Activated CD4-positive, alpha-beta memory T cell treated with anti-CD3 and anti-CD28 coated beads for 36 hours (primary cell): ENCODE measurements at places on chromosomes 16 and 17. TPM values are rescaled to one million over a fixed set of nuclear protein-coding genes. Genes with fewer than 3 reads are reported as not detected.

Gene TBC1D3C
- total RNA-seq = 0.21 TPM

Gene HBM
- not detected for total RNA-seq

Gene CHST4
- total RNA-seq = not detected

Gene SCNN1B
- not detected for total RNA-seq

Gene SMIM36
- total RNA-seq = not detected

Gene ACSM2B
- not detected for total RNA-seq

Gene NARF
- total RNA-seq = 101 TPM

Gene FOXN1
- total RNA-seq = not detected

Gene TERF2IP
- 80.3 TPM for total RNA-seq

Gene DHRS7C
- not detected for total RNA-seq

Gene METTL9
- 104 TPM for total RNA-seq

Gene KRTAP9-4
- not detected for total RNA-seq

Gene TNFRSF17
- total RNA-seq = not detected

Gene HBQ1
- total RNA-seq = not detected

Gene ZC3H7A
- 65.1 TPM for total RNA-seq

Gene NOD2
- 17.9 TPM for total RNA-seq

Gene CDH16
- total RNA-seq = not detected

Gene CISD3
- 54.7 TPM for total RNA-seq

Gene SLC52A1
- total RNA-seq = 0.31 TPM

Gene KCTD11
- 2.8 TPM for total RNA-seq

Gene SLC35G6
- not detected for total RNA-seq

Gene TMC5
- not detected for total RNA-seq

Gene SDK2
- total RNA-seq = 0.05 TPM

Gene RAB11FIP4
- 35.0 TPM for total RNA-seq

Gene RUNDC1
- total RNA-seq = 10.0 TPM

Gene MYH2
- not detected for total RNA-seq

Gene USP36
- total RNA-seq = 71.2 TPM

Gene NOG
- not detected for total RNA-seq

Gene IL4R
- 146 TPM for total RNA-seq

Gene MLX
- total RNA-seq = 38.4 TPM

Gene SHBG
- total RNA-seq = not detected

Gene CACNG5
- not detected for total RNA-seq

Gene ZSCAN10
- total RNA-seq = 0.19 TPM

Gene KRT40
- total RNA-seq = not detected

Gene AATF
- total RNA-seq = 89.1 TPM

Gene ITGB3
- not detected for total RNA-seq

Gene GSDMA
- 0.87 TPM for total RNA-seq

Gene ALDOC
- 77.3 TPM for total RNA-seq

Gene SLX4
- 13.4 TPM for total RNA-seq

Gene TMED6
- total RNA-seq = 0.58 TPM

Gene TELO2
- 62.6 TPM for total RNA-seq

Gene KRT32
- total RNA-seq = not detected

Gene HOXB8
- total RNA-seq = not detected

Gene CCL1
- 0.67 TPM for total RNA-seq

Gene TMEM88
- total RNA-seq = 2.4 TPM

Gene PYDC1
- not detected for total RNA-seq

Gene GJD3
- 0.27 TPM for total RNA-seq

Gene TBC1D3K
- total RNA-seq = not detected

Gene CLEC19A
- total RNA-seq = not detected

Gene CKLF
- 167 TPM for total RNA-seq

Gene OR4D1
- total RNA-seq = 0.27 TPM

Gene TAC4
- not detected for total RNA-seq

Gene GJC1
- total RNA-seq = 2.7 TPM

Gene RAB37
- total RNA-seq = 7.0 TPM

Gene KRT39
- not detected for total RNA-seq

Gene INCA1
- 0.40 TPM for total RNA-seq

Gene USP43
- 0.50 TPM for total RNA-seq
